ENCODE measurements at places on chromosomes 3 and 15. TPM values are rescaled to one million over a fixed set of nuclear protein-coding genes. Genes with fewer than 3 reads are reported as not detected.

The ACOX2 gene
- 18.2 TPM for total RNA-seq

The CPLX3 gene
- total RNA-seq: not detected

DNA sequence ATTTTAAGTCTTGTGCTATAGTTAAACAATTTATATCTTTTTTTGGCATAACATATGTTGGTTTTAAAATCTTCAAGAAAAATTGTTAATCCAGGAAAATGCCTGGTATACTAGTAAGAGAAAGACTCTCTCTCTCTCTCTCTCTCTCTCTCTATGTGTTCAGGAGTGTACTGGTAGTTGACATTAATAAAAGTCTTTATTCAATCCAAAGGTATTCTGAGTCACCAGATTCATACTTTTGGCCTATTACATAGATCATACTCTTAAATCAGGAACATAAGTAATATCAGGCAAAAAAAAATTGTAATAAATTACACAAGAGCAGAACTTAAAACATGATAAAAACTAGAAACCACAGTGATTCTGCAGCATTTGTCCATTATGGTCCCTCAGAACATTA lies 70.2 kb downstream of the TFG start:
- DNase-seq: no peak

DNA sequence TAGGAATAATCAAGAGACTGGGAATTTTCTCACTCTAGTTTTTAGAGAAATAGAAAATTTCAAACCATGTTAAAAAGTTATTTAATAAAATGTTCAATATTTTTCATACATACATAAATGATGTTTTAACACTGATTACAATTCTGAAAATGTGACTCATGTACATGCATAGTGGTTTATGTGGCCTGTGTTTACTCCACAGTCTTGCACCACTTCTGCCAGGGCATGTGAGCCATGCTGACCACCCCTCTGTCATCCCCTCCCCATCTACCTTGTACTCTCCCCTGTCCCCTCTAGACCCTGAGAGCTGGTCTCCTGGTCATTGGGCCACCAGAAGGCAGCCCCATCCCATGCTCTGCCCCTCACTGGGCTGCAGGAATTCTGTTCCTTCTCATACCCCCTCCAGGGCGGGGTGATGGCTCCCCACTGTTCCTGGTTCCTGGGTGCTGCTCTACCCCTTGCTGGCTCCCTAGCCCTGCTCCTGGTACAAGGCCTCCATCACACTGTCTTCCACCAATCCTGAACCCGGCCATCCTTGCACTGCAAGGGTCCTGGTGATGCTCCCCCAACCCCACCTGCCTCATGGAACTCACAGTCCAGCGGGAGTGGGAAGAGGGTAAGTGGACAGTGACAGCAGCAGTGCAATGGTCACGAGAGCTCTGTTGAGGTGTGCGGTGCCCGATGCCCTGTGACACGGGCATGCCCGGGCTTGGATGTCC lies 24.2 kb upstream of the SLC41A3 start:
- no peak for DNase-seq

GRCh38 chr15:69298697-69299441 lies at the start of gene PAQR5:
Gene PAQR5, plus strand, starts transcription at chr15:69298912. Its CDS starts 61,169 bp downstream, at chr15:69360081.
- DNase-seq: no peak

DNA sequence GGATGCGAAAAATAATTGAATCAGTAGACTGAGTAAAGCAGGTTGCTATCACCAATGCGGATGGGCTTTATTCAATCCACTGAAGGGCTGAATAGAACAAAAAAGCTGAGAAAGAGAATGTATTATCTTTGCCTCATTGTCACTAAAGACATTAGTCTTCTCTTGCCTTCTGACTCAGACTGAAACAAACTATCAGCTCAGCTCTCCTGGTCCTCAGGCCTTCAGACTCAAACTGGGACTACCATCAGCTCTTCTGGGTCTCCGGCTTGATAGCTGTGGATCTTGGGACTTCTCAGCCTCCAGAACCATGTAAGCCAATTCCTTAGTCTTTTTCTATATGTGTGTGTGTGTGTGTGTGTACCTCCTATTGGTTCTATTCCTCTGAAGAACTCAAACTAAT lies 12.6 kb downstream of the IFT57 start:
- DNase-seq: no peak

The CCR2 gene
- not detected for total RNA-seq

The SPTSSB gene
- 1.5 TPM for total RNA-seq

- no peak for DNase-seq
Observed at GRCh38 chr3:99551520-99551919, 86.9 kb upstream of the COL8A1 start.

GRCh38 chr15:64035525-64035924 lies 10.8 kb downstream of the DAPK2 start:
- no peak for DNase-seq

DNA sequence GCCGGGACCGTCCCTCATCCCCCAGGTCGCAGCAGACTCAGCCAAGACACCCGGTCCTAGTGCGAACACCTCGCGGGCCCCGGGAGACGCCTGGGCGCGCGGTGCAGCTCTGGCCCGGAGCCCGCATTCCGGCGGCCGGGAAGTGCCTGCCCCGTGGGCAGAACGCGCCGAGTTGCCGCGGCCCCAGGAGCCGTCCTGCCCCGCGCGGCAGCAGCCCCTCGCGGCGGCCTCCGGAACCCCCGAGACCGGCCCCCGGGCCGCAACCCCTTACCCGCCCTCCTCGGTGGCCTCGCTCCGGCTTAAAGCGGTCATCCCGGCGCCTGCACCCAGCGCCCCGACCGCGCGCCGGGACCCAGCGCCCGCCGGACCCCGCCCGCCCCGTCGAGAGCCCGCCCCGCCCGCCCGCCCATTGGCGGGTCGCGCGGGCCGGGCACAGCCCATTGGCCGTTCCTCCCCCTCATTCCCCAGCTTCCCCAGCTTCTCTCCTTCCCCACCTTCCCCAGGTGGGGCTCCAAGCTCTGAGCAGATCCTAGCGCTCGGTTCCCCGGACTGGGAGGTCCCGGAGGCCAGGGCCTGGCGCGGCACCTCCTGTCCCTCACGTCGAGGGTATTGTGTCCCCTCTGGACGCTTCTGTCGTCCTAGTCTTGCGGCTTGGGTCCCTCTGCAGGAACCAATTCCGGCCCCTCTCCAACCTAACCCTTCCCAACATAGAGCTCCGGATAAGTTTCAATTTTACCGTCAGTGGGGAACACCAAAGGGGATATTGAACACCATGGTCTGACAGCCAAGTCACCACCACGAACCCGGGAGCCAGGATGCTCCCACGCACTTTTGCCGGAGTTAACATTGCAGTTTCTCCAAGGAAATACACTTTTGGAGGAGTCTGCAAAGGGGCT lies at the start of gene GRAMD2A:
Gene GRAMD2A, minus strand, starts transcription at position 328 of the 896 bp plus-strand sequence.
- DNase-seq: no peak

GRCh38 chr3:21259896-21260295 lies 491.1 kb downstream of the ZNF385D start:
- DNase-seq: no peak

DNA sequence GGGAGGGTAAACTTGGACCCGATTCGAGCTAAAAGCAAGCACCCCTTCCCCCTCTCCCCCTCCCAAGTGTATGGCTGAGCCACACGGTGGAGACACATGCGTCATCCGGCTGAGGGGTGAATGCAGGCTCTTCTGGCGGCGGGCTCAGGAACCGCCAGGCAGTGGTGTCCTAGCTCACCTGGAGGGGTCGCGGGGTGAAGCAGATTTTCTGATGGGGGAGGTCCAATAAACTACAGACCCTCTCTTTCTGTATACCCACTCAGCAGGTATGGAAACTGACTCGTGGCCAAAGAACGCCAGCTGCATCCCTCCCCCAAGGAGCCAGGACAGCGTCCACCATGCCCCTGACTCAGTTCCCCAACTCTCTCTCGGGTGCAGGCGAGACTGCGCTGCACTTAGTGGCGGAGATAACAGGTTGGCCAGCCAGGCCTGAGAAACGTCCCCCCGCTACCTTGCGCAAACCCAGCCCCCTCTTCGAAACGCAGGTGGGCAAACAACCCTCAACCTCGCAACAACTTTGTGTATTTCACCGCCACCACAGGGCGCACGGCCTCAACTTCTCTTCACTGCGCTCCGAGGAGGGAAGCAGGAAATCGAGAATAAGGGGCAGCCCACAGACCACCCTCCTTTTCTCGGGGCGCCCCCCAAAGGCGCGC lies 1.3 kb downstream of the MAGI1 start:
- peak; percentile 37 for DNase-seq

DNA sequence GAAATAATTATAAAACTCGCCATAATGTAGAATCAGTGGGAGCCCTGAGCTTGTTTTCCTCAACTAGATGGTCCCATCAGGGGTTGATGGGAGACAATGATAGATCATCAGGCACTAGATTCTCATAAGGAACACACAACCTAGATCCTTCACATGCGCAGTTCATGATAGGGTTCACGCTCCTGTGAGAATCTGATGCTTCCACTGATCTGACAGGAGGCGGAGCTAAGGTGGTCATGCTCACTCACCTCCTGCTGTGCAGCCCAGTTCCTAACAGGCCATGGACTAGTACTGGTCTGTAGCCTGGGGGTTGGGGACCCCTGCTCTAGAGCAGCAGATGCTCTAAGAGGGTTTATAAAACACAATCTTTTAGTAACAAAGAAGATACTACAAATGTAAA lies 183.6 kb downstream of the ANXA2 start:
- no peak for DNase-seq

- DNase-seq: no peak
Observed at GRCh38 chr3:170092907-170093306, 55.1 kb downstream of the GPR160 start.

DNA sequence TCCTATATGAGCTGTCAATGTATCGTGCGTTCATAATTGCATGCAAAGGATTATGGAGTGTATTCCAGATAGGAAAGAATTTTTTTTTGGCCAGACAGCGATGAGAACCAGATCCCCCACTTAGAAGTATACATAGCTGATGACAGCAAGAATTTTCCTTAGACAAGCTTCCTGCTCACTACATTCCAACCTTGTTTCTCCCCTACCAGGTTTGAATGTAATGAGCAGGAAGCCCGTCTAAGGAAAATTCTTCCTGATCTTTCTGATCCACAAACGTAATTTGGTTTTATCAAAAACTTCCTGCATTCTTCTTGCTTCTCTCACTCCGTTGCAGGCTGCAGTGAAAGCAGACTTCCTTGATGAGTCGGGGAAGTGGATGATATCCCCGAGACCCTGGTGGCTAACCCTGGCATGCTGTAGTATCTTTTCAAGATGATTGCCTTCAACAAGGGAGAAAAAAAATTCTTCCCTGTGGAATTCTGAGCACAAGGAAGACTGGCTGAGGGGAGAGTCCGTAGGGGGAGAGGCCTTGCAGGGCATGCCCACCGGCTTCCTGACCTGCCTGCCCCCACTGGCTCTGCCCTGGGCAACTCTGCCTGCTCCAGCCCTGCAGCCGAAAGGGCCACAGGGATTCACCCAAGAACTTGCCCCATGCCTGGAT lies 243.1 kb downstream of the TLE3 start:
- no peak for DNase-seq

The LMAN1L gene
- total RNA-seq: not detected

GRCh38 chr15:27059610-27060202 lies 88.7 kb downstream of the GABRG3 start:
- no peak for DNase-seq

DNA sequence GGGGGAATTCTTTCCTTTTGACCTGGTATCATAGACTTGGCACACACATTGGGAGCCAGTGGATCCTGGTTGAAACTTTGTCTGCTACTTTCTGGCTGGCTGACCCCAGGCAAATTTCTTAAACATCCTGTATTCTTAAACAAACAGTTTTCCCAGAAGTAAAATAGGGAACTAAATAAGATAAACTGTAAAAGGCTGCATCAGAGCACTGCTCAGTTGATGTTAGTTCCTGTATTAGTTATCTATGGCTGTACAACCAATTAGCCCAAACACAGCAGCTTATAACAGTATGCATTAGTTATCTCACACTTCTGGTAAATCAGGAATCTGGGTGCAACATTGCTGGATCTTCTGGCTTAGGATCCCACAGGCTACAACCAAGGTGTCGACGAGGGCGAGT lies 73.1 kb upstream of the SLCO3A1 start:
- DNase-seq: no peak

The SNAP23 gene
- 81.2 TPM for total RNA-seq

- DNase-seq: no peak
Observed at GRCh38 chr15:73282567-73283365, 86.0 kb downstream of the HCN4 start.

DNA sequence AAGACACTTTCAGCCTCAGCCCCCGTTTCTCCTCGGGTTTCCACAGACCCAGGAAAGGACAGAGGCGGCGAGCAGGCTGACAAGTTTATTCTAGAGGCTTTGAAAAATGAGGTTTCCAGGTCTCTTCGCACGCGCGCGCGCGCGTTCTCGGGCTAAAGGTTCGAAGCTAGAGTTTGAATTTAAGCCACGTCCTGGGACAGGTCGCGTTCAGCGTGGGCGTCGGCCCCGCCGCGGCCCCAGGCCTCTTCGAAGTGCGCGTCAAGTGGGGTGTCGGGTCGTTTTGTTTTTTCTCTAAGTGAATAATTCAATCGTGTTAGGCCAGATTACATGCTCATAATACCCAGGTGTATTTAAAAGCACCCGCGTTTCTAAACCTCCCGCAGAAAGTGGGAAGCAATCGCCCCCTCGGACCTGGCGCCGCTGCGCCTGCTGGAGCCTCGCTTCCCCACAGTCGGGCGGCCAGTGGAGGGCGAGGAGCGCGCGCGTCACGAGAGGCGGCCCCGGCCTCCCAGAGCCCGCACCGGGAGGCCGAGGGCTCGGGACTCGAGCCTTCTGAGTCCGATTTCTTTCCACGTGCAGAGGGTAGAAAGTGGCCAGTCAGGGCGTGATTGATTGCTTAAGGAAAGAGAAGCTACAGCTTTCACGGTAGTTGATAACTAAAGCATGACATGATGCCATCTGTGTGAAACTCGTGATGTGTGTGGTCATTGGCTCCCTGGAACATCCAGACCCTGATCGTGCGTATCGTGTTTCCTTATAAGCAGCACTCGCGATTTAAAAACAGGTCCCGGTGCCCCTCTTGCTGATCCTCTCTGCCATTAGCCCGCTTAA lies 15.8 kb upstream of the SOX2 start:
- no peak for DNase-seq

The MUC4 gene
- total RNA-seq: 1.0 TPM

The GOLGA8S gene
- 0.24 TPM for total RNA-seq

DNA sequence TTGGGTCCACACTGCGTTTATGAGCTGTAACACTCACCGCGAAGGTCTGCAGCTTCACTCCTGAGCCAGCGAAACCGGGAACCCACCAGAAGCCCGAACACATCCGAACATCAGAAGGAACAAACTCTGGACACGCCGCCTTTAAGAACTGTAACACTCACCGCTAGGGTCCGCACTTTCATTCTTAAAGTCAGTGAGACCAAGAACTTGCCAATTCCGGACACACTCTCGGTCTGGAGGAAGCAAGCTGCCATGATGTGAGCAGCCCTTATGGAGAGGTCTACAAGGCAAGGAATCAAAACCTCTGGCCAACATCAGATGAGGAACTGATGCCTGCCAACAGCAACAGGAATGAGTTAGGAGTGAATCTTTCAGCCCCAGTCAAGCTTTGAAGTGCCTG lies 62.9 kb downstream of the SLC28A2 start:
- no peak for DNase-seq

DNA sequence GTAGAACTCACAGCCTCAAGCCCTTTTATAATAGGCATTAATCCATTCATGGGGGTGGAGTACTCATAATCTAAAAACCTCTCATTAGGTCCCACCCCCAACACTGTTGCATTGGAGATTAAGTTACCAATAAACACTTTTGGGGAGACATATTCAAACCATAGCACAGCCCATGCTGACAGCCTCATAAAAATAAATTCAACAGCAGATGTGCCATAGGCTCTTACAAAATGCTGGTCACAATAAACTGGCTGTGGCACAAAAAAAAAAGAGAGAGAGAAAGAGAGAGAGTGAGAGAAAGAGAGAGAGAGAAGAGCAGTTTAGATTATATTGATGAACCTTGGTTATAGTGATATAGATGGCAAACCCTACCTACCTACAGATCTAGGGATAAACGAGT lies 1000.9 kb downstream of the TUSC7 start:
- no peak for DNase-seq

The GTF2E1 gene
- 11.1 TPM for total RNA-seq

The PDE12 gene
- 2.6 TPM for total RNA-seq
